ENCODE measurements at places on chromosomes 7 and 10.

DNA sequence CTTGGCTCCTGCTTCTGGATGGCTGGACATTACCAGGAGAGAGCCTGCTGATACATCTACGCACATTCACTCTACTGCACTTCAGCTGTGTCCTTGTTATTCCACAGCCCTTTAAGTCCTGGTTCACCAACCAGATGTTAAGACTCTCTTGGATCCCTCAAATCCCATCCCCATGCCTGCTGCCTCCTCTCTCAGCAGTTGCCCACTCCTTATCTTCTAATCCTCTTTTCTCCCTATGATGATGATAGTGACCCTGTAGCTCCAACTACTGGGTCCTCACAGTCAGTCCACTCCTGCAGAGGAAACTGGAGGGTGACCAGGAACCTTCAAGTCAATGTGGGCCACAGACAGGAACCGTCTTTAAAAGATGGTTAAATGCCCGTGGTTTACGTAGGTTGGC lies 96.3 kb upstream of the PDCD4 start:
- DNase-seq: no peak

DNA sequence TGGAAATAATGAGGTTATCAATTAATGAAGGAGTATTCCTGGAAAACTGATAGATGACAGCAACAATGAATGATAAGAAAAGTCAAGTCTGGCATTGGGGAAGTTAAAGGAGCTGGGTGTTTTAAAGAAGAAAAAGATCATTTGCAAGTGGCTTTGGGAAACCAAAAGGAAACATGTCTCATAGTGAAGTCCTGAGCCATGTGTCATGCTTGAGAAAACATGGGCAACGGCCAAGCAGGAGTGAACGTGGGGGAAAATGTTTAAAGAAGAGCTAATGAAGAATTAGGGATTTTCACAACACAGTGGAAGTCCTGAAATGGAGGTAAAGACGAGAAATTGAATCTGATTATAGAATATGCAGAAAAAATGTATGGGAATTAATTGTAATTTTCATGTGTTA lies 1383.2 kb upstream of the CELF2 start:
- DNase-seq: no peak

DNA sequence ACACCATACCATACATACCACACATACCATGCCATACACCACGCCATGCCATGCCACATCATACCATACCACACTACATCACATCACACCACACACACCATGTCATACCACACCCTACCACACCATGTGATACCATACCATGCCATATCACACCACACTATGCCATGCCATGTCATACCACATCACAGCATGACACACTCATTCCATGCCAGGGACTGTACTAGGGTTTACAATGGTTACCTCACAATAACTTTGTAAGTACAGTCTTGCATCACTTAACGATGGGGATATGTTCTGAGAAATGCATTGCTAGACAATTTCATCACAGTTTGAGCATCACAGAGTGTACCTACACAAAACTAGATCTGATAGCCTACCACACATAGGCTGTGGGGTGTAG lies 14.5 kb downstream of the PYROXD2 start:
- no peak for DNase-seq

GRCh38 chr10:126701526-126701925 lies 31.0 kb upstream of the C10orf90 start:
- DNase-seq: no peak

DNA sequence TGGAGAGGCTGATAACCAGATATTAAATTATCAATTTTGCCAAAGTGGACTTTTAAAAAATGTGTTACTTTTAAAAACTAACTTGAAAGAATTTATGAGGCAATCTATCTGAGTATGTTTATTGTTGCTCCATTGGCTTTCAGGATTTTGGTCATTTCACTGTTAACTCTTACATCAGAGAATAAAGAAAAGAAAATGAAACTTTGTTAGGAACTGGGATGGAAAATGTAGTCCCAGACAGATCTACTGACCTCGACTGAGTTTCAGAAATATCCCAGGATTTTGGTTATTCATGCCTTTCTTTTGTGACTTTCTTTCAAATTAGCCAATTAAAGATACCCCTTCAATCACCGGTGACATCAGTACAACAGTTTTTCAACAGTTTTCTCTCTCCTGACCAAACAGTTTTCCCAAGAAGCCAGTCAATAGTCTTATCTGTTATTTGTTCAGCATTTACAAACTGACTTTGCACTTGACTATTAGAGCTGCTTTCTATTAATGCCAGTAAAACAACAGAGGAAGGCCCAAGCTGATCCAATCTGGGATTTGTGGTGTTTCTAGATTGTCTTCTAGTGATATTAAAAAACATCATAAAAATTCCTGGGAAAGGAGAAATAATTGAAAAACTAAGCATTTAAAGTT lies 35.8 kb downstream of the NRBF2 start:
- DNase-seq: no peak

GRCh38 chr10:94496646-94497045 lies 48.9 kb upstream of the HELLS start:
- DNase-seq: no peak

DNA sequence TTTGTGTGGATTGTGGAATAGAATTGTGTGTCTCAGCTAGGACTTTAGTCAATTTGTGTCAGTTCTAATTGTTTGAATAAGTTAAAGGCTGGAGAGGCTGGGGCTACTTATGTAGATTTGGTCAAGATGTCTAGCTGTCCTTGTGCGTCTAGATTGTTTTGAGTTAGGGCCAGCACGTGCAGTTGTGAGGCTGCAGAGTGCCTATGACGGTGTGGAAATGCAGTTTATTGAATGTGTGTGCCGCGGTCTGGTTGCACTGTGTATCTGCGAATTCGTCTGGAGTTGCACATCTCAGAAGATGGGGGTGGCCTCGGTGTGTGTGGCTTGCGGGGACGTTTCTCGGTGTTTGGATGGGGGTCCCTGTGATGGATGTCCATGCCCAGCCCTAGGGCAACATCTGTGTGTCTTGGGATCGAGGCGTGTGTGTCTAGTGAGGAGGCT lies 10.2 kb downstream of the EMX2 start:
- no peak for DNase-seq

GRCh38 chr10:24476913-24477701 lies 246.6 kb downstream of the ARHGAP21 start:
- no peak for DNase-seq

DNA sequence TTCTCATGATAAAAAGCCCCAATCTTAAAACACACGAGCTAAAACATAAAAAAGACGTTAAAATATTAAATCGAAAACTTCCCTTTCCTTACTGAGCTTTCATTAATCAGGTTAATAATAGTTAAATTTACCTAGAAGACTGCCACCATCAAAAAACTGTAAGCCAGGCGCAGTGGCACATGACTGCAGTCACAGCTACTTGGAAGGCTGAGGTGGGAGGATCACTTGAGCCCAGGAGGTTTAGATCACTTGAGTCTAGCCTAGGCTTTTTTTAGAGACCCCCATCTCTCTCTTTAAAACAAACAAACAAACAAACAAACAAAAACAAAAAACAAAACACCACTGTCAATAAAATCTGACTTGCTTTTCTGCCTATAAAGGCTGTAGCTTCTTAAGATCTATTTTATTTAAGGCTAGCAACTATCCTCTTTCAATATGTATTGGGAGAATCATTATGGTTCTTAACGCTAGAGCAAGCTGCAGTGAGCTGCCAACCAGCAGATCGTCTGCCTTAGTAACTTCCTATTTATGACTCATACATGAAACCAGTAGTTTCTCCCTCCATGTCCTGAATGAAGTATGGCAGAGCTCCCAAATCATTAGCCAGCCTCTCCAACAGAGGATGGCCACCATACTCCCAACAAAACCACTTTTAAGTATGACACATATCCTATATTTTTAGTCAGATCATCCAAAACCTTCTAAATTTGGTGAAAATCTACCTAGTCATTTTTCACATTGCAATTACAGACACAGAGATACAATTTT lies 163.7 kb downstream of the SRPK2 start:
- DNase-seq: peak; percentile 40

DNA sequence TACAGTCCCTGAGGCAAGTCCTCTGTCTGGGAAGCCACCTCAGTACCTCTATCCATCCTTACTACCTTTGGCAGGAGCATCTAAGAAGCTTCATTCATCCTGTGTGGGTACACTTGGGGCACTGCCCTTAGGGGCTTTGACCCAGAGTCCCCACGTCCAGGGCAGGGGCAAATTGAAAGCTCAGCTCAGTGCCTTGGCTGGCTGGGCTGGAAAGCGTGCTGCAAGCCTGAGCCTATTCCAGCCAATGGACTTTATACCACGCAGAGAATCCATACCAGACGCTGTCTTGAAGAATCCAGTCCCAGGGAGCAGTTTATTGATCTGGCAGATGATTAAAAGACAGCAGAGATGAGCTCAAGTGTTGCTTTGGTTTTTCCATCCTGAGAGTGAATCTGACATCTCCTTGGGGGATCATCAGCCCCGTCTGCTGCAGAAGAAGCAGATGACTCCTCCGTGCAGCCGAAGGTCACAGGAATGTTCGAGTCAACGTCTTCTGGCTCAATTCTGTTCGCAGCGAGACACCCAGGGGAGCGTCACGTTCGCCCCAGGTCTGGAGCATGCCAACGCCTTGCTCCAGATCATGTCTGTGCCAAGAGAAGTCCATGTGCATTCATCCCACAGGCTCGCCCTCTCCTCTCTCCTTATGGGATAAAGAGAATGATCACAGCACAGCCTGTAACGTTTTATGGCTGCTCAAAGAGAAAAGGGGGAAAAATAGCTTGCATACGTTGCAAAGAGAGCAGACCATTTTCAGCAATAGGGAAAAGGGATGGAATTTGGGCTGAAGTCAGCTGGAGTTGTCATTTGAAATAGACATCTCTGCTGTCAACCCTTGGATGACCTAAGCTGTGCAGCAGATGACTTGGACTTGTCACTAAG lies 35.8 kb upstream of the LYZL1 start:
- DNase-seq: no peak

- DNase-seq: no peak
These were observed 158.2 kb downstream of the WNT2 start for GRCh38 chr7:117164620-117165019.

DNA sequence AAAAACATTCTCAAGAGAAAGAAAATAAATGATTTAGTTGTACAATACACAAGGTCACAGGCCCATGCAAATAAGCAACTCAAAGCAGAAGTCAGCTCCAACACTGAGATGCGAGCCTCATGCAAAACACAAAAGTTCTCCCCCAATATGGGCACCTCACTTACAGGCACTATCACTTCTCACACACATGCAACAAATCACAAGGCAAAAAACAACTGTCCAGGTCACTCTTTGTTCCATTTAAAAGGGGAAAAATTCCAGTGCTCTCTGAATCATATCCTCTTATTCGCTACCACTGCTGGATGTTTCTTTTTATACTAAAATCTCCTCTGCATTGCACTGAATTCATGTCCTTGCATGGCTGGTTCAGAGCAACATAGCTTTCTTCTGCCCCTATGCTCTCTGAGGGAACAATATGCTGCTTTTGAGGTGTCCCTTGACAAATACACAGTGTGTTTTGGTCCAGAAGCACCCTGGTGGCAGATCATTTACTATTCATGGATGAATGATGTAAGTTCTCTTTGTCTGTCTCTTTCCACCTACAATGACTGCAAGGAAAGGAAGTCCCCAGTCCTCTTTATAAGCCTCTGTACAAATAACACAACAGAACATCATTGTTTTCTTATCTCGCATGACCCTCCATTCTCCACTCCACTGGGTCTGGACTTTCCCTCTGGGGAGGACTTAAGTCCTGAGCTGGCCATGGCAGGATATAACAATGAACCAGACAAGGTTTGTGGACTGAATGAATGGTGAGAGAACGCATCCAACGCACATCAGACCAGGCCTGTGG lies 85.4 kb upstream of the GSDME start:
- no peak for DNase-seq

GRCh38 chr7:150992833-150993302 lies 2.1 kb downstream of the NOS3 start:
- DNase-seq: no peak

DNA sequence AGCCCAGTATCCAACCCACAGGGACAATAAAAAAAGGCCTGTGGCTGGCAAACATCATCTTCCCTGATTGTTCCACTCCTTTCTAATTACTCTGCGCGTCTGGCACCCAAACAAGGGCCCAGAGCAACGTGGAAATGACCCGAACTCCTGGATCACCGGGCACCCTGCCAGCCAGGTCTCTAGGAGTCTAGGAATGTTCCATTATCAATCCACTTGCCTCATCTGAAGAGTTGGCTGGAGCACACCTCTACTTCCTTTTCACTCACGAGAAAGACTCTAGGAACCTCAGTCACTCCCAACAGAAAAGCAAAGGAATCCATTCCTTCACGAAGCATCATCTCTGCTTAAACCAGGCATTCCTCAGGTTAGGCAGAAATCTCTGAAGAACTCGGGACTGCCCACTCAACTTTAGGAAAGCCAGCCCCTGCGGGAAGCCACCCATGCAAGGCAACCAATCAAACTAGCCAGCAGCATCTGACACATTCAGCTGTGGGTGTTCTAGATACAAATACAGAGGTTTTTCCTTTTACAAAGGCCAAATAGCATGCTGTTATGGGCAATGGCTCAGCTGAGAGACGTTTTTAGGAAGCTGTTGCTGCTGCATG lies 37.7 kb downstream of the ATXN7L1 start:
- no peak for DNase-seq

- DNase-seq: no peak
These were observed 39.3 kb downstream of the HBP1 start for GRCh38 chr7:107208024-107208521.

DNA sequence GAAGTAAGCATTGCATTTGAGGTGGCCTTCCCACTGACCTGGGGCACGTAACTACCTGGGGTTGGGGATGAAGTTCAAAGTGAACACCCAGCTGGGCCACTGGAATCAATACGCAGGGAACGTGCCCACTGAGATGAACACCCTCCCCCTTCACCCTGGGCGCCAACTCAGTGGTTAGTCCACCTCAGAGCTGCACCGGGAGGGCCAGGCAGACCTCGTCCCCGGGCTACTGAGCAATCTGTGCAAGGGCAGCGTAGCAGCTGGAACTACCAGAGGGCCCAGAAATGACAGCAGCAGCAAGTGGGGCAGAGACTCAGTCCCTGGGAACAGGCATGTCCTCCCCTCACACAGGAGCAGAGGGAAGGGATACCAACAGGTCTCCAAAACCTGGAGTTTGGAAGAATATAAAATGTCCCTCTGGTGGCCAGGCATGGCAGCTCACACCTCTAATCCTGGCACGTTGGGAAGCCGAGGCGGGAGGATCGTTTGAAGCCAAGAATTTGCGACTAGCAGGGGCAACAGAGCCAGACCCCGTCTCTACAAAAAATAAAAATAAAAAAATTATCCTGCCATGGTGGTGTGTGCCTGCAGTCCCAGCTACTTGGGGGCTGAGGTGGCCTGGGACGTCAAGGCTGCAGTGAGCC lies 143.9 kb downstream of the SH3PXD2A start:
- no peak for DNase-seq

All from thymus (tissue), 14 donors.